Tracheal epithelial cell (primary cell): ENCODE measurements at places on chromosomes 11 and 22. TPM values are rescaled to one million over a fixed set of nuclear protein-coding genes. Genes with fewer than 3 reads are reported as not detected.

The MUC6 gene
- total RNA-seq: not detected in 2 replicates

The LINC01488 gene
- total RNA-seq: not detected in 2 replicates

The AMPD3 gene
- total RNA-seq: 8.2 and 8.3 TPM in 2 replicates

The FAM83F gene
- total RNA-seq: 18.1 and 31.8 TPM in 2 replicates

The SFI1 gene
- 6.6 and 12.5 TPM in 2 replicates for total RNA-seq

The NRIP3 gene
- total RNA-seq: 1.5 and 4.1 TPM in 2 replicates

The C22orf31 gene
- not detected in 2 replicates for total RNA-seq

The TUB gene
- 0.21 and 0.96 TPM in 2 replicates for total RNA-seq

The HSPB2 gene
- 0.24 TPM in 1 of 2 replicates, not detected in the other for total RNA-seq

The TRPM5 gene
- total RNA-seq: not detected in 2 replicates

The ZP1 gene
- total RNA-seq: not detected in 2 replicates

The NFAM1 gene
- total RNA-seq: under 0.01 TPM in 1 of 2 replicates, not detected in the other

The APOL4 gene
- not detected in 2 replicates for total RNA-seq

The KCTD17 gene
- 10.9 and 17.1 TPM in 2 replicates for total RNA-seq
